ENCODE measurements at places on chromosomes 5 and 9. TPM values are rescaled to one million over a fixed set of nuclear protein-coding genes. Genes with fewer than 3 reads are reported as not detected.

The MYMK gene
- total RNA-seq = not detected

DNA sequence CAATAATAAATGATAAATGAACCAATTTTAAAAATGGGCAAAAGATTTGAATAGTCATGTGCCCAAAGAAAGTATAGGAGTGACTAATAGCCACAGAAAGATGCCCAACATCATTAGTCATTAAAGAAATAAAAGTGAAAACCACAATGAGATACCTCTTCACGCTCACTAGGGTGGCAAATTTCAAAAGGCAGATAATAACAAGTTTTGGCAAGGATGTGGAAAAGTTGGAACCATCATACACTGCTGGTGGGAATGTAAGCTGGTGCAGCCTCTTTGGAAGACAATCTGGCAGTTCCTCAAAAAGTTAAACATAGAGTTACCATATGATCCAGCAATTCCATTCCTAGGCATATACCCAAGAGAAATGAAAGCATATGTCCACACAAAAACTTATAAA, 1819.8 kb downstream of the MAT2B start:
- DNase-seq = no peak

DNA sequence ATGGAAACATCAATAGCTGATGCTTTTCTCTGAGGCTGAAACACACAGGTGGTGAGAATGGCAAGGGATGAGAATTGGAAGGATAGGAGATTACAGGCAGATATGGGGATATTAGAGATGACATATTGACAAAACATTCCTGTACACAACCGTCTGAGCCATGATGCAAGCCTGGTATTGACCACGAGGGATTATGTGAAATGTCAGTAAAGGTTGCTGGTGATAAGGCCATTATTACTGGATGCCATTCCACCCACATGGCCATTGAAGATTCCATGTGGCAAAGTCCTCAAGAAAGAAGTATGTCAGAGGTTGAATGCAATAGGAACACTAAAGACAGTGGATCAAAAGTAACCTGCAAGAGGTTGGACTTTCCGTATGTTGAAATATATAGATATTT, 15.7 kb downstream of the GRAMD2B start:
- DNase-seq = no peak

- DNase-seq = no peak
Measured at GRCh38 chr5:87526131-87526530, 113.4 kb upstream of the CCNH start.

- DNase-seq = no peak
Measured at GRCh38 chr5:38607396-38607795, 51.0 kb upstream of the LIFR start.

- DNase-seq = no peak
Measured at GRCh38 chr5:148687427-148687826, 33.1 kb upstream of the HTR4 start.

DNA sequence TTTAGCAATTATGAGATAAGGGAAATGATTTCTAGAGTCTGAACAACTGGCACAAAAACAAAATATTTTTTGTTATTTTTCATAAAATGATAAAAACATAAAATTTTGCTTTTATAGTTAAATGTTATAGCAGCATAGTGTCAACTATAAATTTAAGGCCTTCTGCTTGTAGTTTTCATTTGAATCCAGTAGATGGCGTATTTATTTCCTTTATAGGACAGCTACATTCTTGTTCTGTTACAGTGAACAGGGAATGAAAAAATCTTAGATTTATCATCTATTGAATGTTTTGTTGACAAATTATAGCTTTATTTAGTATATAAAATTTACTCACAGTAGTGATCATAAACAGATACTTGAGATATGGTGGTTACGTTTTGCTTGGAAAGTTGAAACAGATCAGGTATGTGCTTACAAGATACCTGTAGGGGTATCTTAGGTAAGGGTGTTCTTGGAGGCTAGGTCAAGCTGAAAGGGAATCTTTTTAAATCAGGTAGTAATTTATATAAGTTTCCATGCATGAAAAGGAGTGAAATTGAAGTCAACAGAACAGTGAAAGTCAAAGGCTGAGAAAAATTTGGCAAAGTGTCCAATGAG, 239.3 kb upstream of the GRIN3A start:
- no peak for DNase-seq

- DNase-seq = no peak
Measured at GRCh38 chr9:128001779-128002298, 21.1 kb upstream of the EEIG1 start.

- no peak for DNase-seq
Measured at GRCh38 chr5:3269395-3270169, 326.1 kb upstream of the IRX1 start.

Data from lower leg skin (tissue), 4 donors.